Cortex of kidney (tissue), 1 donor: ENCODE measurements at places on chromosomes 11 and 22.

DNA sequence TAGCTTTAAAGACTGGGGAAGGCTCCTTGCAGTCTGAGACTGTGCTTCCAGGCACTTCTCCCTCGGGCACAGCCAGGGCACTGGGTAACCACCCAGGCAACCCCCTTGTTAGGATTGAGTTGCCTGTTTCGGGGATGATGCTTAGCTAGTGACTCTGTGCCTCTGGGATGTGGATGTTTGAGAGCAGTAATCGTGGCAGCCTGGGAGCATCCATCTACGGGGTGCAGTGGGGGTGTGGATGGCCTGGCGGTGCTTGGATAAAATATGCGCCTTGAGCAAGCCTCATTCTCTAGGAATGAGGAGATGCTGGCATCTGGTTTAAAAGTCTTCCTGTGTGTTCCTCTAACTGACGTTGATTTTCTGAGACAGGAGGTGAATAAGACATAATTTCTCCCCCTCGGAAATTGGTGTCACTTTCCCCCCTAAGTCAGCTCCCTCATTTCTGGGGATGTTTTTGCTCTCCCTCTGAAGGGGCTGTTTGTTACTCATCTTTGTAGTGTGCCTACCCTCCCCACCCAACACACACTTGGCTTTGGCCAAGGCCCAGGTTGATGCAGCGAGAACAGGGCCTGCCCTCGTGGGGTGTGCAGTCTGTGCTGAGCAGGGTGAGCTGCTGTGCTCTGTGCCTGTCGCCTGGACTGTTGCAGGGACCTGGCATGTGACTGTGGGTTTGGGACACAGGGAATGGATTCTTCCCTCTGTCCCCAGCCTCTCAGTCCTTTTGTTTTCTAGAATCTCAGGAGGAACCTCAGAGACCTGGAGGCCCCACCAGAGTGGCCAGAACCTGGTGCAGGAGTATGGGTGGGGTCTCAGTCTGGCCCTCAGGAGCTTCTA lies 2.0 kb downstream of the GNAZ start:
- DNase-seq, result no peak

- DNase-seq, result no peak
Measured at GRCh38 chr22:41892721-41893120, 22.2 kb downstream of the SHISA8 start.

- DNase-seq, result no peak
Measured at GRCh38 chr22:37182949-37183245, 5.2 kb downstream of the C1QTNF6 start.

GRCh38 chr11:68021167-68021787 lies 9.2 kb upstream of the NDUFS8 start:
- no peak for DNase-seq

DNA sequence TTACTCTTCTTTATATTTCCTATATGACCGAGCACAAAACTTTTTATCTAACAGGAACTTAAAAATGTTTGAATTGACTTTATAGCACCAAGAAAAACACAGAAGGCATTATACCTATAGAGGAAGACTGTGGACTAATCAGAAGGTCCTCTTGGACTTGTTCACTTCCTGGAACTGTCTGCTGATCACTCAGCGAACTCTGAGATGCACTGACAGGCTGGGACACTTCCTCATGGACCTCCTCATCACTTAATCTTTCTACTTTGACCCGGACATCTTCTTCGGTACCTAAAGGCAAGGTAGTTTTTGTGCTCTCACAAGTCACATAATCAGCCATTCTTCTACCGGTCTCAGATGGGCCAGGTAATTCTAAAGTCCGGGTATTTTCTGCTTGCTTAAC lies 54.0 kb downstream of the ZBTB44 start:
- no peak for DNase-seq
